ENCODE measurements at places on chromosomes 3 and 15.
A peak's percentile ranks its signal among the peaks of the same experiment; 100 is the strongest.

- no peak for DNase-seq
Observed at GRCh38 chr3:30629746-30630145, 23.3 kb downstream of the TGFBR2 start.

GRCh38 chr3:42441791-42442190, 31.4 kb upstream of the LYZL4 start:
- no peak for DNase-seq

GRCh38 chr3:128969993-128970739, 23.7 kb downstream of the CFAP92 start:
- peak; percentile 79 for DNase-seq

GRCh38 chr3:142088522-142088921, 60.8 kb downstream of the TFDP2 start:
- DNase-seq: no peak

DNA sequence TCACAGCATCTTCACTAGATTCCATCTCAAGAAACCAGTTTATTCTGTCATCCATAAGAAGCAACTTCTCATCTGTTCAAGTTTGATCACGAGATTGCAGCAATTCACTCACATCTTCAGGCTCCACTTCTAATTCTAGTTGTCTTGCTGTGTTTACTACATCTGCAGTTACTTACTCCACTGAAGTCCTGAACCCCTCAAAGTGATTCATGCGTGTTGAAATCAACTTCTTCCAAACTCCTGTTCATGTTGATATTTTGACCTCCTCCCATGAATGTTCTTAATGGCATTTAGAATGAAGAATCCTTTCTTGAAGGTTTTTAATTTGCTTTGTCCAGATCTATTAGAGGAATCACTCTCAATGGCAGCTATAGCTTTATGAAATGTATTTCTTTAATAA, 287.6 kb upstream of the TBL1XR1 start:
- DNase-seq: no peak

- DNase-seq: peak; percentile 38
Observed at GRCh38 chr3:171994646-171995428, 44.5 kb upstream of the FNDC3B start.

DNA sequence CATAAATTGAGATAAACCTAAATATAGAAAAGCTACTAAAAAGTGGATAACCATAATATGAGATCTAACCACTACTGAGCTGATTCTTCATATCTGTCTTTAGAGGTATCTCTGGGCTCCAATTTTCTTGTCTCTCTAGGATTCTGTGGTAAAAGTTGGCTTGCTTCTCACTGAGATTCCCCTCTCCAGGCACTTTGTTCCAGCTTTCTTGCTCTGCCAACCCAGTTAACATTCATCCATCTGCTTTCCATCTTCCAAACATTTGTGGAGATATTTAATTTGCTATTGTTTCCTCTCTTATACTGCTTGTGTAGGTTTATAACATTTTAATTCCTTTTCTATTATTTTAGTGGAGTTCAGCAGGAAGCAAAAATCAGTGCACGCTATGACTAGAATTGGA, 97.6 kb upstream of the LMCD1 start:
- DNase-seq: no peak

DNA sequence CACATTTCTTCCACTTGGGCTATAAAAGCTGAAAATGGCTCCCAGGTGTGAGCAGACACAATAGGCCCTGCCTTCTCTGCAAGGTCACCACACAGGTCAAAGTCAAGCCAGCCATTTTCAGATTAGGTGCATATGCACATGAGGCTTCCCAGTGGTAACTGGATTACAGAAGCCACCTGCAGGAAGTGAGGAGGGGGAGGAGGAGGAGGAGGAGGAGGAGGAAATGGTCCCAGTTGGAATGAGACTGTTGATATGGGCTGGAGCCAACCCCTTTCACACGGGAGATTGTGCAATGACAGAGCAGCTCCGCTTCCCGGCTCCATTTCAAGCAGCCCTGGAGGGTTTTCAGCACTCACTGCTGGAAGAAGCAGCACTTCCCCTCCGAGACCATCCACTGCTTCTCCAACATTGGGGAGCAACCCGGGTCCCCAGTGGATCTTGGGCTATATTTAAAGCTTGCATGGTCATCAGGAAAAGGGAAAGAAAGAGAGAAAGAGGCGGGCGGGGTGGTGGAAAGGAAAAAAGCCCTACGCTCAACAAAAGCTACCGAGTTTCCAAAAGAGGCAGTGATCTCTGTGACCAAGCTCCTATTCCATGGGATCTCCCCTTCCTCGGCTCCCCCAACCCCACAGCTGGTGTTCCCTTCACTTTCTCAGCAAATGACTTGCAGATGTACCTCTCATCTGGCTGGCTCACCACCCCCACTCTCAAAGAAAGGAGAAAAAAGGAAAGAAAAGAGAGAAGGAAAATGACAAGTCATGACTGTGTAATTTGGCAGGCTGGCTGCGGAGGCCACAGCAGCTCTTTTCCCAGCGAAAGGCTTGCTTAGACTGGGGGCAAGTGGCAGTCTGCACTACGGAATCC, 58.3 kb downstream of the LRIG1 start:
- peak; percentile 23 for DNase-seq

DNA sequence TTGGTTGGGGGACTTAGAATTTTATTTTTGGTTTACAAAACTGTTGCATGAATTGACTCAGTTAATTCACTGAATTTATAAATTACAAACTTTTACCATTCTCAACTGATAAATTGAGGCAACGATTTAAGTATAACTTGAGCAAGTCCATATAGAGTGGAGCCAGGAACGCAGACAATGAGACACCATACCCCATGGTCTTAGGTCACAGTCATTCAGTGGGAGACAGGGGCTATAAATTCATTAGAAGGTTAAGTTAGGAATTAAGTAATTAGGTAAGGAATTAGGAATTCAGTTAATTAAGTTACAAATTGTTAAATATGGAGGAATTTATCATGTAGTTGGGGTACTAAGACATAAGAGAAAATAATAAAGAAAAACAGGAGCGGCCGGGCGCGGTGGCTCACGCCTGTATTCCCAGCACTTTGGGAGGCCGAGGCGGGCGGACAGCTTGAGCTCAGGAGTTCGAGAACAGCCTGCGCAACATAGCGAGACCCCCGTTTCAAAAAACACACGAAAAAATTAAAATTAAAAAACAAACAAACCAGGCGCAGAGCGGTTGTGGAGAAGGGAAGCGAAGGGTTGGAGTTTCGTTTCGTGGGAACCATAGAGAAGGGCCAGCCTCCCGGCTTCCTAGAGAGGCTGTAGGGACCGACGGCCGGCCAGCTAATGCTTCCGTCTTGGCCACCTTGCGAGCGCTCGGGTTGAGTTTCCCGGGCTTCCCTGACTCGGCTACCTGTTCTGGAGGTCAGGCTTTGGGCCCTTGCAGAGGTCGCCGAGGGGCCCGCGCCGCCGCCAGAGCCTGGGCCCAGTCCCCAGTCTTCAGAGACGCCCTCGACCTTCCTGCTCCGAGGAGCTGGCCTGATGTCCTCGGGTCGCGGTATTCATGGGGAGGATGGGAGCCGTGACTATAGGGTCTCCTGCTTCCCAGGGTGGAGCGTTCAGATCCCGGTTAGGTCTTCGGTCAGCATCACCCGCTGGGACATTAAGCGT, at the start of gene ZNF619:
TSS of gene ZNF619 (plus strand) at position 645 of the 993 bp plus-strand sequence. CDS start 858 bp downstream, outside the sequence.
- peak; percentile 88 for DNase-seq

GRCh38 chr3:141392897-141393734, 24.8 kb downstream of the ZBTB38 start:
- no peak for DNase-seq

DNA sequence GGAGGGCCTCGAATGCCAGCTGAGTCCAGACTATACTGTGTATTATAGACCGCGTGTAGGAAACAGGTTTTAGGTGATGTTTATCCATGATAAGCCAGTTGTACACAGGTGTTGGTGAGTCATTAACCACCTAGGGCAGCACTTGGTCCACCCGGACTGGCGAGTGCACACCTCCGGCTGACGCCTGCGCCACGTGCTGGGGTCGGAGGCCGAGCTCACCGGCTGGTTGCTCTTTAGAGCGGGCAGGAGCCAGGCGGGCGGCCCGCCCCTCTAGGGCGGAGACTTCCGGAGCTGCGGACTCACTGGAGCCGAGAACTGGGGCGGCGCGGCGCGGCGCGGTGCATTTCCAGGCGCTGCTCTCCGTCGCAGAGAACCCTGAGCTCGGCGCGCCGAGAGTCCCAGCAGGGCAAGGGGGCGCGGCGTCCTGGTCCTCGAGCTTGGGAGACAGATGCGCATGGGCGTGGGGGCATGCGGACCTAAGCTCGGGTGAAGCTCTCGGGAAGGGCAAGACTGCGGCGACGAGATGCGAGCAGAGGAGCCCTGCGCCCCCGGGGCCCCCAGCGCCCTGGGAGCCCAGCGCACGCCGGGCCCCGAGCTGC, at the start of gene ESYT3:
TSS of gene ESYT3 (plus strand) at position 341 of the 599 bp plus-strand sequence. CDS start at position 524, 183 bp downstream.
- DNase-seq: peak; percentile 83

DNA sequence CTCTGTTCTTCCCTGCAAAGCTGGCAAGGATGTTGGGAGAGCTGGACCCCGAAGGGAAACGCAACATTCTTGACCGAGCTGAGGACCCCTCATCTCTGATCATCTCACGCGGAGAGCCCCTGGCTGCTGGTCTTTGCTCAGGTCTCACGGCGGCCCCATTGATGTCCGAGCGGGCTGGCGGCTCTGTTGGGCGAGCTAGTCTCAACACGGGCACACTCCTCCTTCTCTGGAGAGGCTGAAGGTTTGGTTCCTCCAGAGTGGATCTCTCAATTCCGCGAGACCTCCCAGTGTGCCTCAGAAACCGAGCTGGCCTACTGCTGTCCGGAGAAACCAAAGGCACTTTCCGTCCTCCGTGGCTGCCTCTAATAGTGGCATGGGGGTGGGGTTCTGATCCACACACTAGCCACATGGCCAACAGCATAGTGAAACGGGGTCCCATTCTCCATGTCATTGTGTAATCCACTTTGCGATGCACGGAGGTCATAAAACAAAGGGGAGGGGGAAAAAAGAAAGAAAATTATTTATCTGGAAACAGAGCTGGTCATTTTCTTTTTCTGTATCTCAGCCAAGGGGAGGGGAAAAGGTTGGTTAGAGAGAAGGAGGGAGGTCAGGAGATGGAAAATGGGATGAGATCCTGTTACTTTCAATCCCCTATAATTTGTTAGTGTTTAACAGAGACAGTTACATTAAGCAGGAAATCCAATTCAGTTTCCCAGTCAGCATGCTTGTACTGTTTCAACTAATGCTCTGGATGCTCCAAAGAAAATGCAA, 1.3 kb downstream of the CCDC80 start:
- no peak for DNase-seq

GRCh38 chr3:39809181-39809994, at the start of gene MYRIP:
Gene MYRIP (plus strand): TSS chr3:39809609. CDS start chr3:39900817, 91,208 bp downstream.
- DNase-seq: peak; percentile 55

GRCh38 chr3:187186375-187186774, 10.9 kb upstream of the RTP1 start:
- DNase-seq: no peak

GRCh38 chr3:3636815-3637214, 162.4 kb upstream of the LRRN1 start:
- no peak for DNase-seq

DNA sequence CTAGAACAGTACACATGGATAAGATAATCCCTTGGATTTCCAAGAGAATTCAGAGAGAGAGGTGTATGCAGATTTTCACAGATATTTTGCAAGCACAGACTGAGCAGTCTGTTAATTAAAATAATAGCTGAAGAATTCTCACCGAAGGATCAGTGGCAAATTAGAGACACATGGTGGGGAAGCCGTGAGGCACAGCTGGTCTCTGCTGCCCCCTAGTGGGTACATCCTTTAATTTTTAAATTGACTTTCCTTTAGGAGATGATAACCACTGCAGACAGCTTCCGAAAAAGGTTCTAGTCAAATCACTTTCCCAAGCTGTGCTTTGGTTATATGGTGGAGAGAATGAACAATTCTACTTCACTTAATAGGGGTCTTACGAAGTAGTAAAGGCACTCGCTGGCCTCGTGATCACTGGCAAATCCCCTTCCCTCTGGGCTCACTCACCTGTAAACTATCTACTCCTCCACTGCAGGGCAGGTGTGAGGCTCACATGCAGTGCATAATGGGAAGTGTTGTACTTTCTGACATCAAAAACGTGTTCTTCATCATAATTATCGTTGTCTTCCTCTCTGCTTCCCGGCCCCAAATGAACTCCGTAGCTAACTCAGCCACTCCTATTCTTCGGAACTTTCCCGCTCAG, 19.5 kb downstream of the MESD start:
- peak; percentile 87 for DNase-seq

DNA sequence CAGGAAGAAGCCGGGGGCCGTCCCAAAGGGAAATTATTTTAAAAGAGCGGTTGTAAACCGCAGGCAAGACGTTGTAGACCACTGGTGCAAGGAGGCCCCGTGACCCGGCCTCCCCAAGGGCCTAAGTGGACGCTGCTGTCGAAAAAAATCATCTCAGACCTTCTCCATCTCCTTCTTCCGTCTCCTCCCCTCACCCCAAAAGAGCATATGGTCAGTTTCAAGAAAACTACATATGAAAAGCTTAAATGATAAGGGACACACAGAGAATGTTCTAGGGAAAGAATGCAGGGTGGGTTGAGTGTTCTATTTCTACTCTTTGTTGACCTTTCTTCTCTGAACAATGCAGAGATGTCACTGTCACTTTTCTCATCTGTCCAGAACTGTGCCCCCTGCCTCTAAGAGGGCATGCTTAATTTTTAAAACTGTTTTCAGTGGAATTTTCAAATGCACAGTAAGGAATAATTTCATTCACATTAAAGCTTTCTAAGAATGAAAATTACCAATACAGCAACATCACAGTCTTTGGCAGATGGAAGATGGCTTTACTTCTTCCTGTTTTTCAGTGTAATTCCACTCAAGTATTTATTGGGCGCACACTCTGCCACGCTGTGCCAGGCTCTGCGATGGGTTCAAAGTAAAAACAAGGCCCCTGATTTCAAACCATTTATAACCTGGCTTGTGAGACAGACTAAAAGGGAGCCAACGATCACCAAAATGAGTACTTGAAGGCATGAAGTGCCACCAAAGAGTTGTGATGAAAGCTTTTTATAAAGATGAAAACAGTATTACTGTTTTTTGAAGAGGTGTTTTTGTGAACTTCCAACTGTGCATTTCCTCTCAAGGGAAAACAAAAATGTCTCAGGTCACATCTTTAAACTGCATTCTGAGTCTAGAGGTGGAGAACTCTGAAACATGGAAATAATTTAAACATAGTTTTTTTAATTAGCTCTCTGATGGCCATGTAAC, 891 bp upstream of the TOP2B start:
- peak; percentile 63 for DNase-seq

GRCh38 chr3:52525680-52526561, 7.7 kb downstream of the NT5DC2 start:
- DNase-seq: no peak
